ENCODE measurements at places on chromosomes 5 and 9.

DNA sequence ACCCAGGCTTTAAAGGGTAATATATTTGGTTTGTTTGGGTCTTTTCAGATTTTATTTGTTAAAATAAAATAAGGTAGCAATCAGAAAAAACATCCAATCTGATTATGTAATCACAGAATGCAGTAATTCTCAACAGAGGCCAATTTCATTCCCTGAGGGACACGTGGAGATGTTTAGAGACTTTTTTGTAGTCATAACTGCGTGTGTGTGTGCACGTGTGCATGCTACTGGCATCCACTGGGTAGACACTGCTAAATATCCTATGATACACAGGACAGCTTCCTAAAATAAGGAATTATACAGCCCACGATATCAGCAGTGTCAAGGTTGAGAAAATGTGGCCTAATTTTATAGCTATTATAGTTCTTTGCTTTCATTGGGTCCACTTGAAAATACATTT, 180.8 kb upstream of the KLF9 start:
- H3K27me3 ChIP-seq: no peaks in the 10 kb centered on the region
- no peak overlapping the region for H3K4me3 ChIP-seq
- no peak overlapping the region for H3K27ac ChIP-seq
- H3K36me3 ChIP-seq: no peaks in the 10 kb centered on the region
- DNase-seq: no peak
- peaks cover 17% of the 10 kb centered on the region for H3K4me1 ChIP-seq

- no peak overlapping the region for H3K27ac ChIP-seq
- H3K4me3 ChIP-seq: no peak overlapping the region
- H3K27me3 ChIP-seq: no peaks in the 10 kb centered on the region
- H3K36me3 ChIP-seq: no peaks in the 10 kb centered on the region
- DNase-seq: no peak
- no peaks in the 10 kb centered on the region for H3K4me1 ChIP-seq
These were observed 341.3 kb downstream of the RASEF start for GRCh38 chr9:82721593-82721992.

DNA sequence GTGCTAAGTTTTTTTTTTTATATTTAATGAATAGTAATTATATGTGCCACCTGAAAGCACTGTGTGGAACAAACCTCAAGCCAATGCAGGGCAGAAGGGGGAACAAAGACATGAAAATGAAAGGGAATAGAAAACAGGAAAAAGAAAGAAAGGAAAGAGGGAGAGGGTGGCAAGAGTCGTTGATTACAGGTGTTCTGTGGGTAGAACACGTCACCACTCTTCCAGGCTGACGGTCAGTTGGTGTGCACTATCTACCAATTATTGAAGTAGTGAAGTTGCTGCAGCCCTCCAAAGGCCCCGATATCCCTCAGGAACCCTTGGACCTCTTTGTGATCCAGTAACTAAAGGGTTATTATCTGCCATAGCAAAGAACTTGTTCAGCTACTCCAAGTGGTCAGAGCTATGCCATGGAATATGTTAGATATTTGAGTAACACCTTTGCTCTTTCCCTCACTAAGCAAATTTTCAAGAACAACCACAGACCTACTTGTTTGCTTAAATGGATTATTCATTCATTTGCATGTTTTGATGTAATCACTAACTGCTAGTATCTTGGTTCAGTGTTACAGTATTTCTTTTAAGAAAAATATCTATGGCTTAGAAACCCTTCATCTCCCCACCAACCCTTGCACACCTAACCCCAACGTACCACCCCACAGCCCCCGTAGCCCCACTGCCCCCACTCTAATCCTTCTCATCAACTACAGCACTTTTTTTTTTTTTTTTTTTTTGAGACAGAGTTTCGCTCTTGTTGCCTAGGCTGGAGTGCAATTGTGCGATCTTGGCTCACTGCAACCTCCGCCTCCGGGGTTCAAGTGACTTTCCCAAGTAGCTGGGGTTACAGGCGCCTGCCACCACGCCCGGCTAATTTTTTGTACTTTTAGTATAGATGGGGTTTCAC, 31.3 kb downstream of the FYB1 start:
- H3K27me3 ChIP-seq: no peaks in the 10 kb centered on the region
- DNase-seq: no peak
- H3K4me3 ChIP-seq: no peak overlapping the region
- H3K27ac ChIP-seq: no peak overlapping the region
- no peaks in the 10 kb centered on the region for H3K36me3 ChIP-seq

DNA sequence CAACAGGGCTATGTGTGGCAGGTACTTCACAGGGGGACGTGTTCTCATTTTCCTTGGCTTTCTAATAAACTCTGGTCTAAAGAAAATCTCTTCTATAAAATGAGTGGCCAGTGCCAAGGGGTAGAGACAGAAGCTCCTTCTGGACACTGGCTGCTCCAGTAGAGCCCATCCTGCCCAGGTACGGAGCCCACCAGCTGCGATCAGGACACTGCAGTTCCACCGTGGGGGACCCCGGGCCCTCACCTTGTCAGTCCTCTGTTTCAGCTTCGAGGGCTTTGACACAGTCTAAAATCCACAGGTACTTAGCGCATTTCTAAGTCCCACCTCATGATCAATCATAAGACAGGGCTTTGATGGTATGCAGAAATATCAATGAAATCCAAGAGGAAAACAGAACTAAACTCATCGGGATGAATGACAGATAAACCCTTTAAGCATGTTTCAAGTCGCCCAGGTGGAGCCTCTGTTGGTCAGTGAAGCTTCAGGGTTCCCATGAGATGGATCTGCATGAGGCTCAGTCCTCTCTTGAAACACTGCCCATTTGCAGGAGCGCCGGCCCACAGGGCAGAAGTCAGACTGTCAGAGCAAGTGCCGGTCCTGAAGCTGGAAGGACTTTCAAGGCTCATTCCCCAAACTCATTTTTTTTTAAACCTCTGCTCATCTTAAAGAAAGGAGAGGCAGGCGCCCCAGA, 20.3 kb upstream of the TERT start:
- no peaks in the 10 kb centered on the region for H3K27me3 ChIP-seq
- no peak overlapping the region for H3K4me3 ChIP-seq
- H3K27ac ChIP-seq: no peak overlapping the region
- DNase-seq: peak; percentile 52

GRCh38 chr9:17802249-17802857, 223.5 kb downstream of the SH3GL2 start:
- no peaks in the 10 kb centered on the region for H3K4me1 ChIP-seq
- H3K27ac ChIP-seq: no peak overlapping the region
- no peaks in the 10 kb centered on the region for H3K36me3 ChIP-seq

DNA sequence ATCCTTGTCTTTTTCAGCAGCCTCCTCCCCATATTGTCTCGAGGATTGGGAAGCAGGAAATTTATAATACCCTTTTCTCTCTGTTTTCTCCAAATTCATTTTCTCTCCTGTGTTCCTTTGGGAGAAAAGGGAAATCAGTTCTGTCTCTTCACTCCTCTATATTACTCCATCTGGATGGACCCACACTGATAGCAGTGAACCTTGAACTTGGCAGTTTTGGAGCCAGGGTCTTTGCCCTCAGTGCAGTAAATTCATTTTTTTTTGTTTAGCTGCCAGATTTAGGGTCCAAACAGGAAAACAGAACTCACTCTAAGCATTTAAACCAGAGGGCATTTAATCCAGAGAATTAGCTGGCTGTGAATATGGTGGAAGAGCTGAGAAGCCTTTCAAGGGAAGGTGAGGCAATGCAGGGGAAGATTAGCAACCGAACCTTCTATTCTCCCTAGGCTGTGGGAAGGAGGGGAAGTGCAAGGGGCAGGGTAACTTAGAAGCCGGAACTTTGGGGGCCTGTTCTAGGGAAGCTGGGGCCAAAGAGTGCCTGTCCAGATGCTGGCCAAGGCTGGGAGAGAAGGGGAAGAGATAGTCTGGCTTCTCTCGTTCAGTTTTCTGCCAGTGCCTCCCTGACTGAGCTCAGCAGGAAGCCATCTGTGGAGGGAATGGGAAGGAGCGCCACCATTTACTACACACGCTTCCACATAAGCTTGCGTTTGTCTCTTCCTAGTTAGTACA, 16.3 kb upstream of the NPR2 start:
- DNase-seq: no peak
- no peak overlapping the region for H3K4me3 ChIP-seq
- H3K4me1 ChIP-seq: peaks cover 13% of the 10 kb centered on the region
- H3K27me3 ChIP-seq: no peaks in the 10 kb centered on the region

GRCh38 chr9:131728546-131728910, 11.3 kb downstream of the RAPGEF1 start:
- no peaks in the 10 kb centered on the region for H3K36me3 ChIP-seq
- no peak overlapping the region for H3K4me3 ChIP-seq
- DNase-seq: no peak
- no peaks in the 10 kb centered on the region for H3K27me3 ChIP-seq

- H3K27ac ChIP-seq: no peak overlapping the region
- H3K4me3 ChIP-seq: no peak overlapping the region
- H3K4me1 ChIP-seq: no peaks in the 10 kb centered on the region
- H3K36me3 ChIP-seq: no peaks in the 10 kb centered on the region
- DNase-seq: no peak
- H3K27me3 ChIP-seq: no peaks in the 10 kb centered on the region
These were observed 38.9 kb downstream of the SLC9A3 start for GRCh38 chr5:485113-485945.

DNA sequence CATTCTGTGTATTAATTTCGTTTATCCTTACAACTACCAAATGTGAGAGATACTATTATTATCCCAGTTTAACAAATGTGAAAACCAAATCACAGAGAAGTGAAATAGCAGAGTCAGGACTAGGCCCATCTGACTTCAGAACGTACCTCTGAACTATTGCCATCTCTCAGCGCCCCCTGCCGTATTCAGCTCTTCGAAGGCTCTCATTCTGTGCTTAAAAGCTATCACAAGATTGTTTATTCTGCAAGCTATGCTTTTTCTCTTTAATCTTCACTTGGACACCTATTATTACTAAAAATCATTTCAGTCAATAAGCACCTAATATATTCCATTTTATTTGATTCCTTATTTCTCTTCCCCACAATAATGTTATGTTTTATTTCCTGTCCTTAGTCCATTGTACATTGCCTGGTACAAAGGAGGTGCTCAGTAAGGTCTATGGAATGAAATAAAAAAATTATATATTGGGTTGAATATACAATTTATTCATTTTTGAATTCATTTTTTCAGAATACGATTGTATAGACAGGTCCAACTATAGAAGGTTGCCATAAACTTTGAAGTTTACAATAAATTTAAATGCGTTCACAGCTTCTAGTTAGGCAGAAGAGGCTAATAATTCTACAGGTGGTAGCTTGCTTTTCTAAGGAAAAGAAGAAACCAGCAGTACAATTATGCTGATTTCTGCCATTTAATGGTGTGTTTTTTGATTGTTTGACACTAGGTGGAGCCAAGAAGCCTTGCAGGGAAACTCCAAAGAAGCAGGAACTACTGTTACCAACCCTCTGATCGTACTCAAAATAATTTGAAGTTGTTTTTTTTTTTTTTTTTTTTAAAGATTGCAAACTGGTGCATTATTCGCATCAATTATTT, 202.2 kb upstream of the DMRTA1 start:
- no peak overlapping the region for H3K4me3 ChIP-seq
- H3K4me1 ChIP-seq: no peaks in the 10 kb centered on the region
- no peak for DNase-seq
- no peaks in the 10 kb centered on the region for H3K27me3 ChIP-seq
- H3K27ac ChIP-seq: no peak overlapping the region

GRCh38 chr9:74887041-74887980, at the start of gene TRPM6:
Gene TRPM6, minus strand, starts transcription at chr9:74887921. Its CDS starts 65 bp downstream, at chr9:74887856.
- H3K4me3 ChIP-seq: peak within 1 kb of the TSS; percentile 65
- no peak within 1 kb of the TSS for H3K27ac ChIP-seq
- no peaks in the 10 kb centered on the region for H3K36me3 ChIP-seq
- H3K27me3 ChIP-seq: no peaks in the 10 kb centered on the region
- DNase-seq: no peak

DNA sequence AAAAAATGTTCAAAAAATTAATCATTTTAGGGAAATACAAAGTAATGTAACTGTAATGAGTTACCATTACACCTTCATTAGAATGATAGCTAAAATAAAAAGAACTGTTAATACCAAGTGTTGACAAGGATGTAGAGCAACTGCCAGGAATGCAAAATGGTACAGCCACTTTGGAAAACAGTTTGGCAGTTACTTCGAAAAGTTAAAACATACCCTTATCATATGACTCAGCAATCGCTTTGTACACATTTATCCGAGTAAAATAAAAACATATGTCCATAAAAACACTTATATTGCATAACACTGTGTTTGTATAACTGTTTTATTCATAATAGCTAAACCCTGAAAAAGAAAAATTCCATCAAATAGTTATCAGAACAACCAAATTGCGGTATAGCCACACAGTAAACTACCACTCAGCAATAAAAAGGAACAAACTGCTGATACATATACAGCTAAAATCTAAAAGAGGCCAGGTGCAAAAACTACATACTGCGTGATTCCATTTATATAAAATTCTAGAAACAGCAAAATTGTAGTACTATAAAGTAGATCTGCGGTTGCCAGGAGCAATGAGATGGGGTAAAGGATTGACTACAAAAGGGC, 61.7 kb downstream of the RFX3 start:
- no peak for DNase-seq
- no peak overlapping the region for H3K27ac ChIP-seq
- no peak overlapping the region for H3K4me3 ChIP-seq
- H3K4me1 ChIP-seq: no peaks in the 10 kb centered on the region
- H3K27me3 ChIP-seq: no peaks in the 10 kb centered on the region

DNA sequence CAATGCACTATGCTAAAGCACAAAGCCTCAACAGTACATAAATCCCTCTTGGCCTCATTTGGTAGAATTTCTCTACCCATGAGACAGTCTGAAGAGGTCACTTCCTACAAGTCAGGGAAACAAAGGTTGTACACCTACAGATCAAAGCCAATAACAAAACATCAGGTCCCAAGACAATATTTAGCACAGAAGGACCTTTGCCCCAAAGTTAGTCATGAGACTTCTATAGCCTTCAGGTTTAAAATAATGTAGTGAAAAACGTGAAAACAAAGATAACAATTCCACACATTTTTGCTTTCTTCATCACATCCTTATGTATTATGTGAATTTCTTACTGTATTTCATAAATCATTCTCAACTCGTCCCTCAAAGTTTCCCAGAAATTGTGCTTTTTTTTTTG, 15.8 kb downstream of the AFF4 start:
- no peaks in the 10 kb centered on the region for H3K27me3 ChIP-seq
- H3K4me1 ChIP-seq: peaks cover 9% of the 10 kb centered on the region
- H3K4me3 ChIP-seq: no peak overlapping the region
- no peaks in the 10 kb centered on the region for H3K36me3 ChIP-seq
- DNase-seq: no peak

DNA sequence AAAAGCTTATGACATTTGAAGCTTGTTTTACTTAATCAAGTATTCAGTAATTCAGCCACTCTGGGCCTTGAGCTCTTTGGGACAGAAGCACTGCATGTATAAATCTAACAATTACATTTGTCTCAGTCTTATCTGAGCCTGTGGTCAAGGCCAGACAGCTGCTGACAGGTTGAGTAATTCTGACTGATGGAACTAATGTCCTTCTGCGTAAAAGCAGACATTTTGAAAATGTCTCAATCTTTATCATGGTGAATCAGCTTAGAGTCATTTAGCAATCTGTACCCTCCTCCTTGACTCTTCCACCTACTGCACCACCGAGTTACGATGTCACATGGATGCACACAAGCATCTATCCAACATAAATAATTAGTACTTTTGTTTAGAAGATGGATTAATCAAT, 400.0 kb downstream of the ARRDC3 start:
- no peak for DNase-seq
- no peak overlapping the region for H3K4me3 ChIP-seq
- no peaks in the 10 kb centered on the region for H3K36me3 ChIP-seq
- H3K4me1 ChIP-seq: no peaks in the 10 kb centered on the region
- no peaks in the 10 kb centered on the region for H3K27me3 ChIP-seq
- H3K27ac ChIP-seq: no peak overlapping the region

All from ascending aorta (tissue), 2 donors.